CD4-positive, alpha-beta T cell treated with Interleukin-12 subunit alpha and Interleukin-12 subunit beta, for 1 hour (primary cell): ENCODE measurements at places on chromosomes 2 and 18.

DNA sequence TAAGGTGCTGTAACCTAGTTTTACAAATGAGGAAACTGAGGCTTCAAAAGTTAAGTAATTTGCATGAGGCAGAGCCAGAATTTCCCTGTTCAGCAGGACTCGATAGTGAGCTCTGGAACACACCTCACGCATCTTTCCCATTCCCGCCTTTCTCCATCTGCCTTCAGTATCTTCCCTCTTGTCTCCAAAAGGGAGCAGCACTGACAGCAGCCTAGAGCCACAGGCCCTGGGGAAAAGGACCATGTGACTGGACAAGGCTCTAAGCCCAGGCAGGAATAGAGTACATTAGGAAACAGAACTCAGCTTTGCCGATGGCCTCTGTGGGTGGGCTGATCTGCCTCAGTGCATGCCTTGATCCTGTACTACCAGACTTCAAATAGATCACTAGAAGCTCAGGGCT, 21.5 kb downstream of the GPR155 start:
- DNase-seq, result no peak

- no peak for DNase-seq
Measured at GRCh38 chr2:236946871-236947270, 138.8 kb upstream of the COPS8 start.

- DNase-seq, result no peak
Measured at GRCh38 chr2:150459281-150459680, 28.2 kb downstream of the RND3 start.

DNA sequence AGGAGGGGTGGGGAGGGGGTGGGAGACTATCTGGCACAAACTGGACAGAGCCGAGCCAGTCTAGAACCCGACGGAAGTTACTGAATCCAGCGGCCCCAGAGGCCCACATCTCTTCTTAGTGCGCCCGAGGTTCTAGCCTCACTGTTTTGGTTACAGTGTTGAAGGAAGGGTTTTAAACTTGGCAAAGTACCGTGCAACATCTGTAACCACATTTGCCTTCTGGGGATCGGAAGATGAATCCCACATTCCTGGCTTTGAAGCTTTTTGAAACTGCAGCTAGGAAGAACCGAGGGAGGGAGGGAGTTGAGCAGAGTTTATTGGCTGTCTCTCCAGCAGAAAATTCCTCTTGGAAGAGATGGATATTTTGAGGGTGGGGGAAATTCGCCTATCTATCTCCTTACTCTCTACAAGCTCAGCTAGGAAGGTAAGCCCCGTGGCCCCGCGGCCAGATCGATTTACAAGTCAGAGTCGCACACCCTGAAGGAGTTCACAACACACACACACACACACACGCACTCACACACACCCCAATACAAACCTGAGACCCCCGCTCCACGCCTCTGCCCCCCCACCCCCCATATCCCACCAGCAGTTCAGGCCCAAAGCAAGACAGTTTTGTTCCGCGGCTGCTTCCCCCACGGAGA, 1.0 kb downstream of the ACVR1 start:
- DNase-seq, result no peak

DNA sequence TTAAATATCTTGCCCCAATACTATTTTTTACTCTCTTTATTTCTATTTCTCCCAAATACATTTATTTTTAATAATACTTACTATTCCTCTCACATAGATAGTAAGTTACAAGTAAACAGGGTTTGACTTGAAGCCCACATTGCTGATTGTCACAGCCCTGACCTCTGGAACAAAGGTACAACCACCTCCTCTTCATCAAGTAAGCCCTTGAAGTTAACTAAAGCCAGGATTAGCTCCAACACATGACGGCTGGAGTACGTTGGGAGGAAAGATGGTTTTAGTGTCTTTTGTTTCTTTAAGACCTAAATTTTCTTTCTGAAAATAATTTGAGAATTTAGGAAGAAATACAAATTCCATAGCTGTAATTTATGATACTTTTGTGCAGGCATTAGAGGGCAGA, 949 bp downstream of the MYOM1 start:
- DNase-seq, result no peak

DNA sequence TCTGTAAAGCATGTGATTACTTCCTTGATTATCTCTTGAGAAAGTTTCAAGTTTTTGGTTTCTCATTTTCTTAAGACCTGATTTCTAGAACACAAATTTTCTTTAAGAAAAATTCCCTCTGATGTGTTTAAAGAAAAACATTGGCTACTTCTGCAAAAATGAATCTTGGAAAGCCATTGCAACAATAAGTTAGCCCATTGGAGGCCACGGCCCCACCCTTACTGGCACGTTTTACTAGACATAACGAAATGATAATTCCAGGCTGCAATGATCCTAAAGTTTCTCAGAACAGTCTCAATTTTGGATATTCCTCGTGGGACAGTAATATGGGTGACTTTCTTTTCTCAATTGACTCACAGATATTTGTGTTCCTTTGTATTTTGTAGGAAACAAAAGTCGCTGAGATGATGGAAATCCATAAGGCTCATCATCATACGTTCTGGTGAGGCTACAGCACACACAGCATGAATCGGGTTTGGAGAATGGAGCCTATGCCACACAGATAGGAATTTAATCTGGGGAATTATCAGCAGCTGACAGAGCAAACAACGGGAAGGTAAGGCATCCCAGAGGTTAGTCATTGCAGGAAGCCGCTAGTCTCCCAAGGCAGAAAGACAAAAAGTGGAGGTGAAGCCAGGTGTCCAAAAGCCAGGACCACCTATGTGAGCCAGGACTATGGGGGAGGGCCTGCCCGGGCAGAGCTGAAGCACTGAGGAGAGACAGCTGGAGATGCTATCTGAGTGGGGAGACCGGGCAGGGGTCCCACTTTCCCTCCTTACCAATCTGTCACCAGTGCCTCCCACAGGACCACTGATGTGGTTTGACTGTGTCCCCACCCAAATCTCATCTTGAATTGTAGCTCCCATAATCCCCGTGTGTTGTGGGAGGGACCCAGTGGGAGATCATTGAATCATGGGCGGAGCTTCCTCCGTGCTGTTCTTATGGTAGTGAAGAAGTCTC, 35.9 kb downstream of the SOWAHC start:
- no peak for DNase-seq

GRCh38 chr2:192448881-192449280, 254.1 kb upstream of the TMEFF2 start:
- no peak for DNase-seq

- no peak for DNase-seq
Measured at GRCh38 chr2:20647738-20648137, 3.2 kb downstream of the HS1BP3 start.

GRCh38 chr2:1492711-1493430, 79.6 kb downstream of the TPO start:
- DNase-seq, result no peak

DNA sequence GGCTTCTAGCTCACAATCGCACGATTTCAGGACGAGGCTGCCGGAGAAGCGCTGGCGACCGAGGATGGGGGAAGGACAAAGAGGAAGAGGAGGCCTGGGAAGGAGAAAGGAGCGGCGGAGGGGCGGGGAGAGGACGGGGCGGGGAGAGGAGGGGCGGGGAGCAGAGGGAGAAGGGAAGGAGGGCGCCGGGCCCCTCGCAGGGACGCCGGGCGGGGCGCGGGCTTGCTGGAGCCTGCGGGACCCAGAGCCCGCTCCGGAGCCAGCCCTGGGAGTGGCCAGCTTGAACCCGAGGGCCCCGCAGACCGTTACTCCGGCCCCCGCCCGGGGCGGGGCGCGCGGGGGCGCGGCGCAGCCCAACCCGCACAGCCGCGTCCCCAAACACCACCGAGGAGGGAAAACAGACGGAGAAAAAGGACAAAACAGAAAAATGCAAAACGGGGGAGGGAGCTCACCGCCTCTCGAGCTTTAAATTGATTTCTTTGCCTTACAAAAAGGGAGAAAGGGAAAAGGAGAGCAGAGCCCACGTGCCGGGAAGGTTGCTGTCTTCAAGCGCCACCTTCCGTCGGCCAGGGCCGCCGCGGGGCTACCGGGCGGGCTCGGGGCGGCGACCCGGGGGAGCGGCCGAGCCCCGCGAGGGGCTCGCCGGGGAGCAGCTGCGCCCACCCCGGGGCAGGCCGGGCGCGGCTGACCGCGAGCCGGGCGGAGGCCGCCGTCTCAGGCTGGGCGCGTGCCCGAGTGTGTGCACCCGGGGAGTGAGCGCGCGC, 781 bp upstream of the SOX11 start:
- DNase-seq, result no peak

DNA sequence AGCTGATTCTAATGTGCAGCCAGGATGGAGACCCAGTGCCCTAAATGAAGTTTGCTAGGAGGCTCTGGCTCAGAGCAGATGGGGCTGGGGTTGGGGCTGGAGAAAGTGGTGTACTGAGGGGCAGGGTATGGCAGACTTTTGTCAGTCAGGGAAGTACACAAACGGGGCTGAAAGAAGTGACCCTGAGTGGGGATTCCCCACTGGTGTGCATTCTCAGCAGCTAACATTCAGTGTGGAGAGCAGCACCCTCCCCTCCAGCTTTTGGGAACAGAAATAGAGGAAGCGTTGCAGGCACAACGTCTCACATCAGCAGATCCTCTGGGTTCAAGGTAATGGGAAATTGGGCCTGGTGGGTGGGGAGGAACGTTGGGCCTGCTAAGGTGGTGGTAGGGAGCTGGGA, 89.1 kb upstream of the GCFC2 start:
- DNase-seq, result no peak

- DNase-seq, result no peak
Measured at GRCh38 chr2:28430377-28430765, 37.7 kb downstream of the FOSL2 start.

- no peak for DNase-seq
Measured at GRCh38 chr2:179751163-179751809, 110.1 kb downstream of the ZNF385B start.

DNA sequence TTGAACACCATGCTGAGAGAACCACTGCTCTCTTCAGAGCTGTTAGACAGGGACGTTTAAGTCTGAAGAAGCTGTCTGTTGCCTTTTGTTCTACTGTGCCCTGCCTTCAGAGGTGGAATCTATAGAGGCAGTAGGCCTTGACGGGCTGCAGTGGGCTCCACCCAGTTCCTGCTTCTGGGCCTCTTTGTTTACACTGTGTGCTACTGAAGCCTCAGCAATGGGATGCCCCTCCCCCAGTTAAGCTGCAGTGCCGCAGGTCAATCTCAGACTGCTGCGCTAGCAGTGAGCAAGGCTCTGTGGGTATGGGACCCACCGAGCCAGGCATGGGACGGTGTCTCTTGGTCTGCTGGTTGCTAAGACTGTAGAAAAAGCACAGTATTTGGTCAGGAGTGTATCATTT, 162.3 kb upstream of the NXPH2 start:
- no peak for DNase-seq

DNA sequence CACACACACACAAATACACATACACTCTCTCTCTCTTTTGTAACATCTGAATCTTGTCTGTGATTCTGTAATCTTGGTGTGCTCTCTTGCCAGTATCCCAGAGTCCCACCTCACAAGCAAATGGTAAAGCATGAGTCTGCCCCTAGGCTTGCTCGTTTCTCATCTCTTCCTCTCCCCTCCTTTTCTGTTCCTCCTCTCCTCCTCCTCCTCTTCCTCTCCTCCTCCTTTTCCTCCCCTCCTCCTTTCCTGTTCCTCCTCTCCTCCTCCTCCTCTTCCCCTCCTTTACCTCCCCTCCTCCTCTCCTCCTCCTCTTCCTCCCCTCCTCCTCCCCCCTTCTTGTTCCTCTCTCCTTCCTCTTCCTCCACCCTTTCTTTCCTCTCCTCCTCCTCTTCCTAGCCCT, 59.0 kb downstream of the TNFRSF11A start:
- no peak for DNase-seq

GRCh38 chr2:208671284-208671683, 264.7 kb downstream of the PTH2R start:
- no peak for DNase-seq

DNA sequence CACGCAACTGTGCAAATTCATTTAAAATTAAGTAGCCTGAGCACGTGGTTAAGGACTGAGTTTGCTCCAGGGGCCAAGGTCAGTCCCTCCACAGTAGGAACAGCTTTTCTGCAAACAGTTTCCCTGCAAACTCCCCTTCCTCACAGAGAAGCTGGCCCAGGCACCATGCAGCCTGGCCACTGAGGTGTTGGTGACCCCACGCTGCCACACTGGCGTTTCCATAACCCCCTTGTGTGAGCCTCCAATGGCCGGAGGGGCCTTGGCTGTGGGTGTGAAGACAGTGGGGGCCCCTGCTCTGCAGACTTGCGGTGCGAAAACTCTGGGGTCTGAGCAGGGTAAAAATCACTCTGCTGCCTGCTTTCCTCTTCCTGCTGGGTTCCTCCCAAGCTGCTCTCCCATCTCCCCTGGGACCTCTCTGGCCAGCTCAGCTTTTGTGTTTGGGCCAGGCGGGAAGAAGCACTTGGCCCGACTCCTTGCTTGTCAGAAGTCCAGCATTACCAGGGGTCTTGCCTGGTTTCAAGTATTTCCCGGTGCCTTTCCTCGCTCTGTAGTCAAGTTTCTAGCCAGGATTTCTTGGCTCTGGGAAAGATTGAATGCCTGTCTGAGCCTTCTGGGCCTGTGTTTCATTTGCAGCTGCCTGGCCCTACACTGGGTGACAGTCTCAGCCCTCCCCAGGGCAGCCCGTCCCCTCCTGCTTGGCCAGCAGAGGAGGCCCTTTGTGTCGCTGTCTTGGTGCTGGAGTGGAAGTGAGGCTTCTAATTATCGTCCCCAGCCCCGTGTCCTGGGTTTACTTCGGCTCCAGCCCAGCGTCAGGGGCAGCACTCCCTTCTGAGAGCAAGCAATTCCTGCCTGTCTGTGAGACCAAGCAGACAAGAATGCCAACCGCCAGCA, 131.4 kb upstream of the SLC1A4 start:
- no peak for DNase-seq

- DNase-seq, result no peak
Measured at GRCh38 chr2:96329874-96330273, 4.8 kb downstream of the ITPRIPL1 start.

- no peak for DNase-seq
Measured at GRCh38 chr2:24793761-24794435, 673 bp downstream of the CENPO start.

DNA sequence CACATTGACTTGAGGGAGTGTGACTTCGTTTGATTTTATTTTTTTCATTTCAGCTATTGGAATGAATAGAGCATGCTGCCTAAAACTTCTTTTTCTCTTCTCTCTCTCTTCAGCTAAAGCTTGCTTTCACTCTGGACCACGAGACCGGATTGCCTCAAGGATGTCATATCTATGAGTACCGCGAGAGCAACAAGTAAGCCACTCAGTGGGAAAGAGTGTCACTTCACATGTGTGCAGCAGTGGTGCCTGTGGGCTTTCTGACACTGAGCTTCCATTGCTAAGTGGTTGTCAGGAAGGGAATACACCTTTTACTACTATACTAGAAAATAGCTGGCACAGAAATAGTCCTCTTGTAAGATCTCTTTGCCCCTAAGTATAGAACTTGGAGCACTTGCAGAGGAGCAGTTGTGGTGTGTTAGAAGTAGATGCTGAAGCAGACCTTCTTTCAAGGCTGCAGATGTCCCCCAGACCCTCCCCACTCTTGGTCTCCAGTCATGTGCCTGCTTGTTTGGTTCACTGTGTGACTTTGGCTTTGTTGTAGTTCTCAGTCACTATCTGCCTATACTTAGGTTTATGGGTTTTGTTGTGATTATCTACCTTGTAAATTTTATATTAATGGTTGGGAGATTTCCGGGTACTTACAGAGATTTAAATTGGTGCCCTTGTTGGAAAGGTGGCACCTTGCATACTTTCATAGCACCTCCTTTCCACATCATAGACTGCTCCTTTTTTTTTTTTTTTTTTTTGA, 78.5 kb upstream of the ALPP start:
- DNase-seq, result no peak
